ENCODE measurements at places on chromosomes 4 and X.

GRCh38 chr4:133484287-133484686, 335.2 kb downstream of the PCDH10 start:
- DNase-seq, result no peak

GRCh38 chr4:135949931-135950330, 1582.4 kb downstream of the PCDH18 start:
- no peak for DNase-seq

DNA sequence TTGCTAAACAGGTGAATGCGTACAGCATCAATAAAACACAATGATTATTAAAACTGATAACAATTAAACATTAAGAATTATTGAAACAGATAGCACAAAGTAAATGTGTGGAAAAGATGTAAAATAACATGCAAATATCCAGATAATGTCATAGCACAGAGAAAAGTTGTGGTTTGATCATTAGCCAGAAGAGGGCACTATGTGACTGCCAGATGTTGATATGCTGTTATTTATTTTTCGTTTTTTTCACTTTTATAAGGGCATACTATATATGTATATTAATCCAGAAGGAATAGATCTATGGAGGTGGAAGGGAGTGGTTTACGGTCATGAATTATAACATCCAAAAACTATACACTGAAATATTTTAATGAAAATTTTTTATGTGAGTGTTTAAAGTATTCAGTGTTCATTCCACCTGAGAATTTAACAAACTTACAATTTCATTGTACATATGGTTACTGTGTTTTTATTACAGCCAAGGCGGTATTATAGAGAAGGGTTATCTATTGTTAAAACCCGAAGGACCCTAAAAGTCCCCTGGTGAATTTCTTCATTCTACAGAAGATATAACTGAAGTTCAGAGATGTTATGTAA, 211.9 kb upstream of the UGT8 start:
- peak; percentile 54 for DNase-seq

DNA sequence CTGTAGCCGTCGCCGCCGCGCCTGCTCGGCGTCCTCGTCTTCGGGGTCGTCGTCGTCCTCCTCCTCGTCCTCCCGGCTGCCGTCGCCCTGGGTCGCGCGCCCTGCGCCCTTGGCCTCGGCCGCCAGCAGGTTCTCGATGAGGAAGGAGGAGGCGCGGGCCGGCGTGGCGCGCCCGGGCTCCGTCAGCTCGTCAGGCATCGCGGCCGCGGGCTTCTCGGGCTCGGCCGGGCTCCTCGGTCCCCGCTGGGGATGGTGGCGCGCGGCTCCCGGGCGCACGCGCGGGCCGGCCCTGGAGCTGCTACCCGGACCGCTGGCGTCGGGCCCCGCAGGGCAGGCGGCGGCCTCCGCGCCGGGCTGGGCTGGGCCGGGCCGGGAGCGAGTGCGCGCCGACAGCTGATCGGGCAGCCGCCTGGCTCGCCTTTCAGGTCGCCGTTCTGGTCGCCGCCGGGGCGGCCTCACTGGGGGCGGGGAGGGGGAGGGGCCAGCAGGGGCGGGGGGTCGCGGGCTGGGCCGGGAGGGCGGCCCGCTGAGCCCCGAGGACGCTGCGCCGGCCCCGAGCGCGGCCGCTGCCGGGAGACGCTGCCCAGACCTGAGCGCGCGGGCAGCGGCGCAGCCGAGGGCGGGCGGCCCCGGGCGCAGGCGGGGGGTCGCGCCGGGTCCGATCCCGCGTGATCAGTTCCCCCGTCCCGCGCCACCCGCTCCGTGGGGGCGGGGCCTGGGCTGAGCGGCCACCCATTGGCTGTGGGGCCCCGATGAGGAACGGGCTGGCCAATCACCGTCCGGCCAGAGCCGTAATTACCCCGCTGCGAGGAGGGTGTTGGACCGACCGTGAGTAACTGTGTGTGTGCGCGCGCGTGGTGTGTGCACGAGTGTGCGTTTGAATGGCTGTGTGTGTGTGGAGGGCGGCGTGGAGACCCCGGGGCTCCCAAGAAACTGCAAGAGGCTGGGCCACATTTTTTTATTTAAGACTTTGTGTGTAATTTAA, at the start of gene HMX1:
HMX1 (minus strand) TSS at position 423 of the 985 bp plus-strand sequence; CDS start at position 198, 225 bp downstream.
- DNase-seq, result no peak

GRCh38 chrX:24443918-24444317, 21.2 kb upstream of the PDK3 start:
- DNase-seq, result no peak

GRCh38 chr4:44996276-44996845, 270.0 kb upstream of the GNPDA2 start:
- DNase-seq, result no peak

All from EH (cell line).